Amniotic epithelial cell (primary cell): ENCODE measurements at places on chromosomes 5 and 9.

GRCh38 chr5:171462136-171462927 is 42.9 kb downstream of the FGF18 start:
- no peak for DNase-seq

GRCh38 chr9:137802521-137803243 is 74.9 kb upstream of the CACNA1B start:
- no peak for DNase-seq

DNA sequence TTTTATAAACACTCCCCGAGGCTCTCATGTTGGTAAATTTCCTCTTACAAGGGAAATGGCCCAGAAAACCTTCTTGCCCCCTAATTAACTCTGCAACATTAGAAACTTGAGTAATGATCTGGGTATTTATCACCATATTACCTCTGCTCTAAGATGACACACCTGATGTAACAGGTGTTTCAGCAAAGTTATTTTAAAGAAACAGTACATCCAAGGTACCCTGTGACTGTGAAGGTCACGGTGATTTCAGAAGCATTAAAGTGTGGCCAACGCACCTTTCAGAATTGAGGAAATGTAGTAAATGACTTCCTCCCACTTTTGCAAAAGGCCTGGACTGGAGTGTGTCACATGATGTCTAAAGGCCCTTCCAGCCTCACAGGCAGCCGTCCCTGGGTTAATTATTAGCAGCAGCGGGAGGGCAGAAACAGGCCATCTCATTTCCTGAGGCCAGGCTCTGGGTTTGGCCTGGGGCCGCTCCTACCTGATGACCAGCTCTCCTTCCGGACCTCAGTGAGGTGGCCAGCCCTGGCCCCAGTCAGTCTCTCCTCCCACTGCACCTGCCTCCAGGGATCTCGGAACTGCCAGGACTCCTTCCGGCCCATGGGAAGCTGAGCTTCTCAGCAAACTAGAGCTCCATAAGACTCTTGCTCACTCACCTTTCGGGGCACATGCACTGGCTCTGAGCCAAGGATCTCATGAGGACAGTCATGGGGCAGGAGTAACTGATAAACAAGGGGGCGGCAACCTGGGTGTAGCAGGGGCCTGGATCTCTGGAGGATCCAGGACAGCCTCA is 20.7 kb downstream of the PTPN3 start:
- DNase-seq, result no peak

GRCh38 chr9:127109212-127109711 is 13.2 kb downstream of the ANGPTL2 start:
- no peak for DNase-seq

- no peak for DNase-seq
Measured at GRCh38 chr9:104617418-104617817, 586 bp downstream of the OR13C9 start.

- no peak for DNase-seq
Measured at GRCh38 chr5:143132739-143133138, 270.7 kb downstream of the NR3C1 start.

- DNase-seq, result no peak
Measured at GRCh38 chr5:147303251-147303650, 68.4 kb downstream of the STK32A start.

DNA sequence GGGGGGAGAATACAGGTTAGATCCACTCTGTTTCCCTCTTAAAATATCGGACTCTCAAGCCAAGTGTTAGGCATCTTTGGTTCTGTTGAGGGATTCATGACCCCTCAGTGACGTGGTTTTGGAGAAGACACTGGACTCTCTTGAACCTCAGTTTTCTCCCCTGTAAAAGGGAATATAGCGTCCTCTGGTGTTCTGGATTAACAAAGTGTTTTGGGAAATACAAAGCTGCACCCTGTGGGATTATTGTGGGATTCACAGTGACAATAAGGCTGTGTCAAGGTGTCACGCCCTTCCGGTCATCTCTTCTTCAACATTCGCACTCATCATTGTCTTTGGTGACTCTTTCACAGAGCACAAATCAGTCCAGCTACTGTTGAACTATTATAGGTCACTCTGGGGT is 139.0 kb downstream of the IRX1 start:
- DNase-seq, result no peak

GRCh38 chr9:111294691-111295451 is 35.2 kb downstream of the OR2K2 start:
- no peak for DNase-seq

DNA sequence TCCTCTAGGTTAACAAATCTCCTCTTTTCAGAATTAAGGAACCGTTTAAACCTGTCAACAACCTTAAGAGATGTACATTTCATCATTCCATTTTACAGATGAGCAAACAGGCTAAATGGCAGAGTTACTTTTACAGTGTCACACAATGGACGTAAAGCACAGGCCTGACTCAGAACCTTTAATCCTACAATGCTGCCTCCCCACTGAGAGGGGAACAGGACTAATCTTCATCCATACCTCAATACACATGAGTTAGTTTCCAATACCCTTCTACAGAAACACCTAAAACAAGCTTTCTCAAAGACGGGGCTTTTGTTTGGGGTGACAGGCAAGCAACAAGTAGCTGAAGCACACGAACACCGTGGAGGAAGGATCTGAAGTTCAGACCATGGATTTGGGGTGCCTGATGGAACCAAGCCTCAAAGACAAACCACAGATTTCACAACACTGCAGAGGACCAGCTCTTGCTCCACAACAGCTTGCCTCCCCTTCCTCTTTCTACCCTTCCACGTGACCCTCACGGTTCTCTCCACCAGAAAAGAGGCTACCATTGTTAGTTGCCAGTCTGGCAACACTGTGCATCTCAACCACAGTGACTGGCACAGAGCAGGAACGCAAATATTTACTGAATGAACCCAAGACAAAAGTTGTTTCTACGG is 1.8 kb downstream of the RNF130 start:
- DNase-seq, result peak; percentile 36

- DNase-seq, result no peak
Measured at GRCh38 chr5:2960294-2960693, 208.8 kb upstream of the IRX2 start.

GRCh38 chr5:95848701-95849100 is 26.2 kb upstream of the GLRX start:
- peak; percentile 81 for DNase-seq

DNA sequence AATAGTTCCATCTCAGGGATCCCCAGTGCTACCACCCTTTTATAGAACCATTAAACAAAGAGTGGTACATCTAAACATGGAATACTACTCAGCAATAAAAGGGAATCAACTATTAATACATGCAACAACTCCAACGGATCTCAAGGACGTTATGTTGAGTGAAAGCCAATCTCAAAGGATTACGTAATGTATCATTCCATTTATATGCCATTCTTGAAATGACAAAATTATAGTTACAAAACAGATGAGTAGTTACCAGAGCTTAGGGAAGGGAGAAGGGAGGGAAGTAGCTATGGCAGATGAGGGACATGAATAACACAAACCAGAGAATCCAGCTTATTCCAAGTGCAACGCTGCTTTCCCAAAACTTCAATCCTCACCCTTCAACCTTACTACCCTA is 69.5 kb downstream of the ACTL7B start:
- DNase-seq, result no peak

GRCh38 chr9:128690684-128691034 is 1.6 kb downstream of the SET start:
- no peak for DNase-seq

DNA sequence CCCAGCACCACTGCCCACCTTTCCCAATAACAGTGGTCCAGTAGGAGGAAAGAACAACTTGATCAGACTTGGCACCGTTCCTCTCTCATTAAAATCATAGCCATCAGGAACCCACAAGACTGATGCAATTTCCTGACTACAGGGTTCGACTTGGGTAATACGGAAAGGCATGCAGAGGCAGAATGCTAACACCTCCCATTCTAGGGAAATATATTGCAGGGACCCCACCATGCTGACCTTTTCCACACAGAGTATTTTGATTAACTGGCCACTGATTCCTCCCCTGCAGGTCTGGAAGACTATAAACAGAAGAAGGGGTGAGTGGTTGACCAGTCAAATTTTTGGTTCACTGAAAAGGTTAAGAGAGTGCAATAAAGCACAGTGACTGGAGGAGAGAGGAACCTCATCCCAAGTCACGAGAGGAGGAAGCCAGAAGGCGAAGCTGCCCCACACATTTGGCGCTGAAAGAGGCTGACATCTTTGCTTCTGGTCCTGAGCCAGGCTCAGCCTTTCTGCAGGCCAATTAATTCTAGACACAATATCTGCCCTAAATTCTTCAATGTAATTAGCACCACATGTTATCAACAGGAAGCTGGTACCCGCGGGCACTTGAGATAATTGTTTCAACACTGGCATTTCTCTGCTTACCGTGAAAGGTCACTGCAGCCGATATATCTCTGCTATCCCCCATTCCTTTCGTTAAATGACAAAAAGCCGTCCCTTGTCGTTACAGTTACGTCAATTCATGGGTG is 64.7 kb upstream of the SPOCK1 start:
- DNase-seq, result peak; percentile 79

DNA sequence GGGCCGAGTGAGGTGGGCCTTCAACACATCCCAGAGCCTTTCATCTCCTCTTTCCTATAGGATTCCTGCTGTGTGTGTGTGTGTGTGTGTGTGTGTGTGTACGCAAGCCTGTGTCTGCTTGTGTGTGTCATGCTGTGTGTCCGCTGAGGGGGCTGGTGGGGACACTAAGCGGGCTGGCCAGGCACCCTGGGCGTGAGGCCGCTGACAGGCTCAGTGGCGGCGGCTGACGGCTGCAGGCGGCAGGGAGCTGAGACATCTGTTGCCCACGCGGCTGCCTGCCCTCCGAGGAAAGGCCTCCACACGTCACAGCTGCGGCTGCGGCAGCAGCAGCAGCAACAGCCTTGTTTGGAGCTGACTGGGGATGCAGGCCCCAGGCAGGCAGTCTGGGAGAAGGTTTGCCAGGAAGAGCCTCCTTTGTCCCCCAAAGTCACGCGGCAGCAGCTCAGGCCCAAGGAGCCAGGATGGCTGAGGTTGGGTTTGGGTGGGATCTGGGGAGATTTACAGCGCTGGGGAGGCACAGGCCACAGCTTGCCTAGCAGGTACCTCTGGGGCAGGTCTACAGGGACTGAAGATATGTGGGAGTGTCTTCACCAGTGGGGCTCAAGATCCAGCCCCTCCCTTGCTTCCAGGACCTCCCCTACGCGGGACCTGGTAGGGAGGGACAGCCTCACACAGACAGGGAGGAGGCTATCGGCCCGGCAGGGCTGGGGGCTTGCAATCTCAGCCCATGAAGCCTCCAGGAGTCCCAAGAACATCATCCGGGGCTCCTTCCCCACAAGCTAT is 1.8 kb downstream of the PDLIM4 start:
- DNase-seq, result peak; percentile 86

GRCh38 chr5:75603371-75603770 is 7.9 kb upstream of the ANKDD1B start:
- DNase-seq, result peak; percentile 92

GRCh38 chr5:149216496-149216895 is 55.2 kb upstream of the AFAP1L1 start:
- no peak for DNase-seq

DNA sequence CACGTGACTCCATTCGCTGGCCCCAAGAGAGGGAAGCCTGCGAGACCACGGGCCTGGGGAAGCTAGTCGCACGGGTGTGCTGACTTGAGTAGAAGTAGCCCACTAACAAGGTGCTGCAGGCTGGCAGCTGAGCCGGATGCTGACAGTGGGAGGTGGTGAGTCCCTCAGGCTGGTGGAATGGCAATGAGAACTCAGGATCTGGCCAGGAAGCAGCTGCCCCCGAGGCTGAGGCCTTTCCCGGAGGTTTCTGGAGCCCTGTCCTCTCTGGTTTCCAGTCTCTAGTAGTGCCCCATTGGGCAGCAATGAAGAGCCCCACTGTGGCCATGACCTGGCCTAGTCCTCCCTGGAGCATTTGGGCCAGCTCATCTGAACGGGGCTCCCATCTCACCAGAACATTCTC is 366.7 kb upstream of the IRX4 start:
- no peak for DNase-seq

GRCh38 chr9:84978661-84979060 is 309.1 kb downstream of the NTRK2 start:
- no peak for DNase-seq

- DNase-seq, result no peak
Measured at GRCh38 chr5:2910401-2911175, 159.1 kb upstream of the IRX2 start.

GRCh38 chr5:54895816-54896341 is 89.5 kb downstream of the ESM1 start:
- peak; percentile 56 for DNase-seq

DNA sequence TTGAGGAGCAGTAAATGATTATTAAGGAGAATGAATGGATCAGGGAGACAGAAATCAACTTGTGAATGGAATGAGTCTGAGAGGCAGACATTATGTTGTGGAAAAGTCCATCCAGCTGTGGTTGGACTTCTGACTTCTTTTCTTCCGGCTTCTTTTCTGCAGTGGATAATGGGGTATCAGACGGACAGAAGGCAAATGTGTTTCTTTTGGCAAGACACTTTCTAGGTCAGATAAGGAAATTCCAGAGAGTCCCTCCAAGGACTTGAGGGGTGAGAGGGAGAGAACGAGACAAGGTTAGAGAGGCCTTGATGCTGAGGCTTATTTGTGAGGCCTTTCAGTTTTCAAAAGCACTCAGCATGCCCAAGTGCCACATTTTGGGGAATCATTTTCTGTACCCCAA is 17.1 kb upstream of the GRHPR start:
- peak; percentile 5 for DNase-seq

- DNase-seq, result peak; percentile 47
Measured at GRCh38 chr5:55969956-55970355, 24.8 kb downstream of the IL6ST start.

GRCh38 chr5:134437847-134438581 is 26.3 kb upstream of the CDKN2AIPNL start:
- peak; percentile 83 for DNase-seq

DNA sequence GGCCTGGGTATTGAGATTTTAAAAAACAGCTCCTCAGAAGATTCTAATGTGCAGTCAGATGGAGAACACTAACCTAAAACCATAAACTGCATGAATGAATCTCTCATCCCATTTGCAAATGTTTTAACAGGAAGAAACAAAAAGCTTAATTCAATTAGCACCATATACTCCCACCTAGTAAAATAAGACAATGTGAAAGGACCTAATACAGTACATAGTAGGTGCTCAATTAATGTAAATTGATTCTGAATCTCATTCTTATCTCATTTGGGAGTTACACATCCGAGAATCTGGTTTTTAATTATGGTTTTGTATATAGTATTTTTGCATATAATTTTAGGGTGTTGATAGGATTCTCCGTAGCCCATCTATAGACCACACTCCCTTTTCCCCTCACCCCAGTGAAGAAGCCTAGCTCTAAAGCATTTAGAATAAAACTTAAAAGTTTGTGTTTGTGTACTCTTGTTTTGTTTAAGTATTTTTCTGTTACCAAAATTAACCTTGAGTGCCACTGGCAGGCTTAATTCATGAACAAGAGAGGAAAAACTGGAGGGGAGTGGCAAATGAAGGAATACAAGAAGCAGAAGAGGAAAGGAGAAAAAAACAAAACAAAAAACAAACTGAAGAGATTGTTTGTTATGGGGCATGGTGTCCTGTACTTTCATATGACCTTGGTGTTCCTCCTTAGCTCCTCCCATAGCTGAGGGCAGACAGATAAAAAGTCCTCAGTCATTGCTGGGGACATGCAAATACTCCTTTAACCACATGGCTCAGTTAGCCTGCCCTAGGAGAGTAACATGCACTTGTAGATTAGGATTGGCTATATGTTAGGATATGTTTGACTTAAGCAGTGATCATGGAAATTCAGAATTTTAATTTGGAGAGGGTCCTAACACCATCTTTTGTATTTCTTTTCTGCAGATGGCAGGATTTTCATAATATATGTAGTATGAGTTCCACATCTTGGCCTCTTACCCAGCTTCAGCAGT is 1.2 kb downstream of the RNF14 start:
- peak; percentile 38 for DNase-seq

GRCh38 chr9:78927099-78927940 is 630.4 kb downstream of the PSAT1 start:
- DNase-seq, result no peak
